K562 (cell line): ENCODE measurements at places on chromosomes 13 and 19.

DNA sequence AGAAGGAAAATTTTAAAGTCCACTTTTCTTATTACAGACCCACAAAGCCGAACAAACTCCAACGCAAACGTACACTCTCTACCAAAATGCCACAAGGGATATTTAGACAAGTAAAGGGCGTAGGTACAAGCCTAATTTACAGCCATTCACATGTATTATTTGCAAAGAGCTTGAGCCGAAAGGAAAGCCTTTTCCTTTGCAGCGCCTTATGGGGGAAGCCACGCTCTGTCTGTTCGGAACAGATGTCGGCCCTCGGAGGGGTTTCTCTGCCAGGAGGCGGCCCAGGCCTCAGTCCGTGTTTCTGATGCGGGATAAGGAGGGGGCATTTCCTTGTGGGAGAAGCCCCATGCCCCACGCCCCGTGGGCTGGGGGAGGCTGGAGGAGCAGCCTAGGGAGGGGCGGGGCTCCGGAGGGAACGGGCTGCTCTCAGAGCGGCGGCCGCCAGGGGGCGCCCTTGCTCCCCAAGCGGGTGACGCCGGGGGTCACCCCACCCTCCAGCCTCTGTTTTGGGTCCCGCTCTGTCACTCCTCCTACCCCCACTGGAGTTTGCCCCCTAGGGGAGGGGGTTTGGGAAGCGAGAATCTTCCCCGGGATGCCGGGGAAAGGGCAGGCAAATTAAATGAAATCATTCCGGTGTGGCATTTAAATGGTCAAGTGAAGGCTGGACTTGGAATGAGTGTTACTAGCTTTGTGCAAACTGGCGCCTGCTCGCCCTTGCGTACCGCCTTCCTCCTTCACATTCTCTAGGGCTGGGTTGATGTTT lies 2.9 kb downstream of the HTR2A start:
- DNase-seq = peak; percentile 65

- DNase-seq = no peak
Observed at GRCh38 chr19:30003866-30004265, 61.8 kb downstream of the URI1 start.

GRCh38 chr13:100254002-100254401 lies 165.1 kb downstream of the PCCA start:
- DNase-seq = no peak

- no peak for DNase-seq
Observed at GRCh38 chr19:14559916-14560775, 11.7 kb downstream of the NDUFB7 start.

DNA sequence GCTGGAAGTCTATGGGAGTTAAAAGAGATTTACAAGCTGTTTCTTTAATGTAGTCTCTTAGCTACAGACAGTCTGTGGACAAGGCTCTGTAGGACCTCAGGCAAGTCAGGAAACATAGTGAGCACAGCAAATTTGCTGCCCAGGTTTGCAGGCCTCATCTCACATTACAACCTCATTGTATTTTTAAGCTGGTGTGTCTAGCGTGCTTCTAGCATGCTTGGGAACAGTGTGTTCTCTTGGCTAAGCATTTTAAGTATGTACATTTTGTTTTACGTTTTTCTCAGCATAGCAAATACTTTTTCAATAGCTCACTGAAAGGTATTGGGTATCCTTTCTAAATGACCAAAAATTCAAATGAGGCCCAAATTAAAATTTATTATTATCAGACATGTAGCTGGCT lies 113.2 kb downstream of the STARD13 start:
- DNase-seq = no peak

- no peak for DNase-seq
Observed at GRCh38 chr13:79989217-79989661, 351.7 kb downstream of the SPRY2 start.

DNA sequence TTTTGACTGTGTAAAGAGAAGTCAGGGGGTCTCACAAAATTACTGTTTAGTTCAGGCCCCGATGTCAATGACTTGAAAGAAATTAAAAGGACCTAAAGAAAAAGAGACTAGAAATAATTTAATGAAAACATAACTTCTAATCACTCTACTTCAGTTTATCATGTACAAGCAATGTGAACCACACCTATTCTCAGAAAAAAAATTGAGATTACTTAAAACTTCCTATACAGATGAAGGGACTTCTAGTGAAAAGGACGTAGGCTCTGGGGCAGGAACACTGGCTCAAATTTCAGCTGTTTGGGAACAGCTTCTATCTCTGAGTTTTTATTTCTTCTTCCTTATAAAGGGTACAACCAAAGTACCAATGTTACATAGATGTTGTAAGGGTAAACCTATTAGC lies 38.0 kb downstream of the TPT1 start:
- DNase-seq = no peak

DNA sequence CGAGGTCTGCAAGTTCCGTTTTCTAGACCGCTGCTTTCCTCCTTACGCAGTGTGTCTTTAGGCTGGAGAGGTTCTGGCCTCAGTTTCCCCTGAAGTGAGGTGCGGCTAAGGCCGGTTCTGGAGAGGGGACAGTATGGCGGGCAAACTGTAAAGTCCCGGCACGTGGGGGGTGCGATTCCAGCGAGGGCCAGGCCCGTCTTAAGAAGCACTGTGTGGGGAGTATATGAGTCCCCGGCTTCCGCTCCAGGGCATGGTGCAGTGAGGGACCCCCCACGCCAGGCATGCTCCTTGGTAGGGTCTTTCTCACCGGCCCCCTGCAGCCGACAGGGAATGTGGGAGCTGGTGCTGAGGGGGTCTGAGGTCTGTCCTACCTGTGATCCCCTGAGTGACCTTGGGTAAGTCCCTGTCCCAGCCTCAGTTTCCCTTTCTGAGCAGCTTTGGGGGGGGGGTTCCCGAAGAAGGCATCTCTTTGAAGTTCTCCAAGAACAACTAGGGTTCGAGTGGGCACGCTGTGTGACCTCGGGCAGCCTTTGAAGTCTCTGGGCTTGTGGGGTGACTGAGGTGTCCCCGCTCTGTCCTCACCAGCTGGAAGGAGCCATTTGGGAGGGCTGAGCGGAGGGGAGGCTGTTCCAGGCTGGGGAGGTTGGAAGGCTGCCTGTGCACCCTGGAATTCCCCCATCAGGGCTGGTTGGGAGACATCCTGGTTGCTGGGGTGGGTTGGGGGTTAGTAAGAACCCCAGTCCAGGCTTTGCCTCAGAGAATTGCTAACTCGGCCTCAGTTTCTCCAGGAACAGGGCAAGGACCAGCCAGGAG lies 1.5 kb downstream of the NFIC start:
- DNase-seq = peak; percentile 38

DNA sequence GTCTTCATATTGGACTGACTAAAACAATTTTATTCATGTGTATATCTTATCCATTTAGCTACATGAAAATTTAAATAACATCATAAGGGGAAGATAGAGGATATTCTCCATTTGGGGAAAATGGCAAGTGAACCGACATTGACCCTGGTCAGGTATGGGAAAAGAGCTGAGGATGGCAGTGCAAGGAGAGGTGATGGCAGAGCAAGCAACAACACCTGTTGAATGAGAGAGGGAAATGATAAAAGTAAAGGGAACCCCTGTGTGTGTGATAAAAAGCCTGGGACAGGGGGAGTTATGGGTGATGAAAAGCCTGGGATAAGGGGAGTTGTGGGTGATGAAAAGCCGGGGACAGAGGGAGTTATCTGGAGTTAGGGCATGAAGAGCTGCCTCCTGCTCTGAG lies 4.0 kb downstream of the CLC start:
- DNase-seq = no peak

GRCh38 chr19:35671818-35672217 lies 5.5 kb downstream of the UPK1A start:
- DNase-seq = peak; percentile 78

DNA sequence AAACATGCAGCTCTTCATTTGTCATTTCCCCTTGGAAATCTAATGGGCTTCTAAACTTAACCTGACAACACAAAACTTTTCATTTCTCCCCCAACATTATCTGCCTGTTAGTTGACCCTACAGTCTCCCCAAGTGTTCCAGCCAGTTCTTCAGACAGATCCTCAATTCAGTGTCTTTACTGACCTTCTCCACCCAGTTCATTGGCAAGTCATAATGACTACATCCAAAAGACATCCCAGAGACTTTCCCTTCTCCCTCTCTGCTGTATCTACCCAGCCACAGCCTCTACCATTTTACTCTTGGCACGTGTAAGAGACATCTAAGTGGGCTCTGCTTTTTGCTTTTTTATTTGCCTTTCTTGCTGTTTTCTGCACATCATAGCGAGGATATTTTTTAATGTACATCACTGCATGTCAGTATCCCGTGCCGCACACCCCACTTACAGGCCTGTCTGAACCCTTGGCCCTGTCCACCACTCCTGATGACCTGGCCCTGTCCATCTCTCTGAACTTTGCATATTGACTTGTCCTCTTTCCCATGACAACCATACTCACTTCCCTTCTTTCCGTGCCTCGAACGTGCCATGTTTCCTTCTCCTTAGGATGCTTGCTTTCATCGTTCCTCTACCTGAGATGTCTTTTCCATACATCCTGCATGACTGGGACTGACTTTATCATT lies 391.9 kb downstream of the IRS2 start:
- DNase-seq = no peak

GRCh38 chr13:107025991-107026390 lies 458.1 kb upstream of the ARGLU1 start:
- no peak for DNase-seq

GRCh38 chr19:44807162-44807561 lies 1.7 kb upstream of the BCAM start:
- DNase-seq = no peak

DNA sequence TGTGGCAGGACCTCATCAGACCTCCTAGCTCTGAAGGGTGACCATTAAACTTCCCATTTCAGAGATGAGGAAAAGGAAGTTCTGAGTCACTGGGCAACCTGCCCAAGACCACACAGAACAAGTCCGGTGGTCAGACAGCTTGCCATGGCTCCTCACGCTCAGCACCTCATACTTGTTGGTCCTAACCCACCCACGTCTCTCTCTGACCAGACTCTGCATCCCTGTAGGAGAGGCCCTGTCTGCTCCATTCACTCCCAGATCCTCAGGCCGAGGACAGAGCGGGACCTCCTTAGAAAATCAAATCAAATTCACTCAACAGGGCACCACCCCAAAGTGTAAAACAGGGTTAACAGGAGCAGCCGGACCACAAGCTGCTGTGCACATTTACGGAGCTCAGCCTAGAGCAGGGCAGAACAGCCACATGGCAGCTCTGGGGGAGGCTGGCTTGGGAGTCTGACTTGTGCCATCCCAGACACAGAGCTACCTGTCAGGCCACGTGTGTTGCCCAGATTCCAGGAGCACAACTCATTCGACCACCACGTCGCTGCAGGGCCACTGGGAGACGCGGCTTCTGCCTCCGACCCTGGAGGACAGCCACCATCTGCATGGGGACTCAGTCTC lies 1.7 kb downstream of the MIER2 start:
- no peak for DNase-seq

GRCh38 chr13:90238413-90238812 lies 1109.1 kb upstream of the MIR17HG start:
- no peak for DNase-seq

DNA sequence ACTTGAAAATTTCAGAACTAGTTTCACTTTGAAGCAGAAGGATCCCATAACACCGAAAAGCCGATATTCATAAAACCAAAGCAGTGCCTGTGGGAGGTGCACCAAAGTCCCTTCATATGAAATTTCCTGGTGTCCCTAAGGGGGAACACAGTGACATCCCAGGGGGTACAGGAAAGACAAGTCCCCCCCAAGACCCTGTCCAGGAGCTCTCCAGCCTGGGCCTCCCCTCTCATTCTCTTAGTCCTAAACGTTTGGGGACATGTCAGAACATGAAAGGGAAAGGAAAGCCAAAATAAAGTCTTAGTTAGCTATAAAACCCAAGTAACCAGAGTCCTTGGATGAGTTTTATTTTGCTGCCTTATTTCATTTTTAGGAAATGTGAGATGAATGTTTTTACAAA lies 56.6 kb downstream of the MRPL57 start:
- DNase-seq = no peak

DNA sequence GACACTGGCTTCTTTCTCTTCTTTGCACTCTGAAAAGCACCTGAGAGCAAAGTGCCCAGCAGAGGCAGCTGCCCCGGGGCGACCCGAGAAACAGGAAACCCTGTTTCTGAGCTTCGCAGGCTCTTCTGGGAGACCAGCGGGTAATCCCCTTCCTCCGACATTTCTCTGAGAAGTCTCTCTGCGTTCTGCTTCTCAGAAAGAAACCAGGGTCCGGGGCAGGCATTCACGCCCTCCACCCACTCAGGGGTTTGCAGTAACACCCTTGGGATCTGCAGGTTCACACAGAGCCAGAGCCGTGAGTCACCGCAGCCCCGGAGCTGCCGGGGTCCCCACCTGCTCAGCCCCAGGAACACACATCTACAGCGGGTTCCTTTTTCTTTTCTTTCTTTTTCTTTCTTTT lies 86.0 kb downstream of the GADD45B start:
- DNase-seq = no peak

DNA sequence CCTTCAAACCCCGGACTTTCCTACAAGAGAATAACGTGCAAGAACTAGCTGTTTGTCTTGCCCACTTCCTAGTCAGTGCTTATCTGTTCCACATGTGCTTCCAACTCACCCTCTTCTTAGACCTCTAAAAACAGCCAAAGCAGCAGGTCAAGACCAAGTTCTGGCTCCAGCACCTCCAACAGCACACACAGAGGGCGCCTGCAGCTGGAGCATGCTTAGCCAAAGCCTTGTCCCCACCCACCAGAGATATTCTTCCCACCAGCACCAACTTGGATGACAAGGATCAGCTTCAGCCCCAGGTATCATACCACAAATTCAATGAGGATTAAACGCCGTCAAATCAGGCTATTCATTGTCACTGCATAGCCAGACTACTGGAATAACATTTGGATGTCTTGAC lies 17.9 kb downstream of the RCBTB1 start:
- no peak for DNase-seq

DNA sequence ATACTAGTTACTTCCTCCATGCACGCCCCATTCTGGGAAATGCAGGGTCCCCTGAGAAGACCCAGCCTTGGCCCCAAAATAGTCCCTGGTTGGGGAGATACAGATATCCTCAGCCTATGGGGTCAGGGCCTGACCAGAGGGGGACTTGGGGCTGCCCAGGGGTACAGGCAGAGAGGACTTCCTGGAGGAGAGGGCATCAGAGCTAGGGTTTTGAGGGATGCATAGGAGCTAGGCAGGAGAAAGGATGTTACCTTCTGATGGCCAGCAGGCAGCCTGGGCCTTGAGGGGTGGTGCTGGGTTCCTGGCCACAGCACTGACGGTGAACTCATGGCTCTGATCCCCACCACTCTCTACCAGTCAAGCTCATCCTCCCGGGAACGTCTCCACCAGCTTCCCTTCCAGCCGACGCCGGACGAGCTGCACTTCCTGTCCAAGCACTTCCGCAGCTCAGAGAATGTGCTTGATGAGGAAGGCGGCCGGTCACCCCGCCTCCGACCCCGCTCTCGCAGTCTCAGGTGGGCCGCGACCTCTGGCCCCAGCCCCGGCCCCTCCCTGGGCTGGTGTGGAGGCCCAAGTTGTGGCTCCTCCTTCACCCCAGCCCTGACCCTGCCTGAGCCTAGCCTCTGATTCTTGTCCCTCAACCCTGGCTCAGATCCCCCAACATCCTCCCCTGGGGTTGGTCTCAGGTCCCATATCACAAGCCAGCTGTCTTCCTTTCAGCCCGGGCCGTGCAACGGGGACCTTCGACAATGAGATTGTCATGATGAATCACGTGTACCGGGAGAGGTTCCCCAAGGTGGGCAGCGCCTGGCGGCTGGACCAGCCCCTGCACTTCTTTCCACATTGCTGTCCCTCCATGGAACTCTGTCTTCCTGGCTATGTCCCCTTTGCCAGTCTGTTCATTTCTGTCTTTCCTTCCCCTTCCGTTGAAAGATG lies 25.6 kb downstream of the MAST3 start:
- DNase-seq = no peak

- no peak for DNase-seq
Observed at GRCh38 chr13:44870456-44870929, 118.8 kb downstream of the NUFIP1 start.
